Left lobe of liver (tissue), 2 donors: ENCODE measurements at places on chromosomes 13 and 19.

- DNase-seq = no peak
Measured at GRCh38 chr13:39688278-39688677, 32.8 kb downstream of the COG6 start.

DNA sequence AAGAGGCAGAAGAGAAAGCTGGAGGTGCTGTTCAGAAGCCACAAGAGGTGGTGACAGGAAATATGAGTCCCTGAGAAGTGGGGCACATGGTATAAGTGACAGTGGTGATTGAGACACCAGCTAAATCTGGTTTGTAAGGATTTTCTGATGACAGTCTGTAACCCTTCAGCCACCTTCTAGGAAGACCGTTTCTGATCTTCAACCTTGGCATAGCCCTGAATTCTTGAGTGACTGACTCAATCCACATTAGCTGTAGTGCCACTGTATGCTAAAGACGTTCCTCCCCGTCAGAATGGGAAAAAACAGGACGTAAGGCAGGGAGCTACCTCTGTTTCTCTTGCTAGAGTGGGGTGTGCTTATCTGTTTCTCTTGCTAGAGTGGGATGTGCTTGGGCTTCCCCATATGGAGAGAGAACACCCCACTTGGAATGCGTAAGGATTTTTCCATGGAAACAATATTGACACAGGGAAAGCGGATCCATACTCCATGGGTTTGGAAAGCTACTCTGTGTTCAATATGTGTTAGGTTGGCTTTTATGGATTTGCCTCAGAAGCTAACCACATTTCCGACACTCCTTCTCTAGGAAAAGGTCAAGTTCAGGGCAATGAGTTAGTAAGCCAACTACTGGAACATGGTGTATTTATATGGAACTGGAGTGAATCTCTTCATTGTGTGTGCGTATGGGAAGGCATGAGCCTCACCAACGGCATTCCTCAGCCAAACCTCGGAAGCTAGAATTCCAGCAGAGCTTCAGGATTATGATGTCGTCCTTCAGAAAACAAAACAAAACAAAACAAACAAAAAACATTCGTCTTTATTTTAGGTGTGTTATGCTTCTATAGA, 948.8 kb upstream of the SLC10A2 start:
- no peak for DNase-seq

GRCh38 chr19:46030812-46031550, 8.1 kb upstream of the PGLYRP1 start:
- DNase-seq = no peak

DNA sequence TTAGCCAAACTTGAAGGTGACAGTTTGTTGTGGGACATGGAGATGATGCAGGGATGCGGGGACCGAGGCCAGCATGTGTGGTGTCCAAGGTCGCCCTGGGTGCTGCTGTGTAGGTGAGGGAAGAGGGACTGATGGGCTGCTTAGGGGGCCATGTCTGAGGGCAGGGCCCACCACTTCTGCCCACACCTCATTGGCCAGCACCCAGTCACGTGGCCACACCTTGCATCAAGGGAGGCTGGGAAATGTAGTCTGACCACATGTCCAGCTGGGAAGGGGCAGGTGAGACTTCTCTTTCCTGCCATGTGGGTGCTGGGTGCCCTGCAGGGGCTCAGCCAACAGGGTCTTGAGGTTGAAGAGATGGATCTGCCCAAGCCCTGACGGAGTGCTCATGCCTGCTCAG, 88.9 kb downstream of the KDM4B start:
- DNase-seq = no peak

GRCh38 chr13:23268441-23268840, 87.7 kb downstream of the SGCG start:
- DNase-seq = no peak

- DNase-seq = no peak
Measured at GRCh38 chr19:48928164-48929025, 5.1 kb upstream of the DHDH start.
